Pulmonary artery endothelial cell (primary cell): ENCODE measurements at places on chromosomes 7 and 10. TPM values are rescaled to one million over a fixed set of nuclear protein-coding genes. Genes with fewer than 3 reads are reported as not detected.

DNA sequence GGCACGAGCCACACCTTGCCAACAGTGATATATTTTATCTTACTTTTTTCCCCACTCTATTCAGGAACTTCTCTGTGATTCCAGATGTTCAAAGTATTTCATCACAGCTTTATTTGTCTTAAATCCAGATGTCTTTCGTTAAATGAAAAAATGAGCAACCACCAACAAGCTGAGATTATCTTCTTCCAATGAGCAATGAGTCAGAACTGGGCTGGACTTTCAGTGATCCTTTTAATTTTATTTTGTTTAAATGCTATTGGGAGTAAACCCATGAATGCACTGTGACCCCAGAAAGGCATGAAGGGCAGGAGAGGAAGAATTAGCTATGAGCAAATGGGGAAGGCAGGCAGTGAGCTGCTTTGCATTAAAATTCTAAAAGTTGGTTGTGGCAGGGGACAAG, 77.6 kb upstream of the IMMP2L start:
- no peak for DNase-seq

DNA sequence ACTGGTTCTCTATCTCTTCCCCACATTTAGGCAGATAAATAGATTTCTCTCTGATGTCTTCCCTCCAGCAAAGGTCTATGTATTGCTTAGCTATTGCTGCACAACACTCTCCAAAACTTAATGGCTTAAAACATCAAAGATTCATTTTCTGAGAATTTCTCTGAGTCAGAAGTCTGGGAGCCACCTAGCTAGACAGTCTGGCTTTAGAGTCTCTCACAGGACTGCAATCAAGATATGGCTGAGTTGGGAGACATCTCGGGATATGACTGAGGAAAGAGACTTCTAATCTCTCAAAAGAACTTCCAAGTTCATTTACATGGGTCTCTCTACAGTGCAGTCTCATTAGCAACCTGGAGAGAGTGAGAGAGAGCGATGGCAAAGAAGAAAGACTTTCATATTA, 553.6 kb upstream of the GHITM start:
- DNase-seq = no peak

- no peak for DNase-seq
Measured at GRCh38 chr7:64744680-64745079, 49.5 kb upstream of the ZNF138 start.

DNA sequence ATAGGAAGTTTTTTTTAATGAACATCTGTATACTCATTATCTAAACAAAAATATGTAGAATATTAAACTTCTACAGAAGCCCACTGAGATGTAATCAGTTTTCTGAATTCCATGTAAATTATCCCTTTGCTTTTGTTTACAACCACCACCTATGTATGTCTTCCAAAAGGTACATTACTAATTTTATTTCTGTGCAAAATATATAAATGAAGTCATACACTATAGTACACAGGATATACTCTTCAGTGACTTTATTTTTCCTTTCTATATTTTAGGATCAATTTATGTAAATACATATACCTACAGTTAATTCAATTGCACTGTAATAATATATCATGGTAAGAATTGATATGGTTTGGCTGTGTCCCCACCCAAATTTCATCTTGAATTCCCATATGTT, 1236.9 kb downstream of the DNAJB9 start:
- DNase-seq = no peak

The GFRA1 gene
- total RNA-seq = 0.07 and 2.1 TPM in 2 replicates

DNA sequence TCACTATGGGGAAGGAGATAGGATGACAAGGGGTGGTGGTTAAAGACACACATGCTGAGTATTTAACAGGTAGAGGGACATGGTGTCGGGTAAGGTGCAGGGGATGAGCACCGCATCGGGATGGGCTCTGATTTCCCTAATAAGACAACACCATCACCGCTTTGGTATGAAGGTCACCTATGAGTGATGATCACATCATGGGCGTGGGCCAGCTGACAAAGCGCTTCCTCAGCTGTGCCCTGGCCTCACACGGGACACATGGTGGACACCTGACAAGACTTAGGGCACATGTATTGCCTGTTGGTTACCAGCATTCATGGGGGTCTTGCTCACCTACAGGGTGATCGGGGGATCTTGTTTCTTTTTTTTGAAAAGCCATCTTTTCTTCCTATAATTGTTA, 12.8 kb downstream of the C7orf57 start:
- no peak for DNase-seq

The CLDN3 gene
- total RNA-seq = 0.07 TPM in 1 of 2 replicates, not detected in the other

GRCh38 chr10:11208908-11209829, 191.5 kb downstream of the CELF2 start:
- no peak for DNase-seq

- DNase-seq = no peak
Measured at GRCh38 chr7:22094413-22095342, 149.0 kb upstream of the CDCA7L start.

DNA sequence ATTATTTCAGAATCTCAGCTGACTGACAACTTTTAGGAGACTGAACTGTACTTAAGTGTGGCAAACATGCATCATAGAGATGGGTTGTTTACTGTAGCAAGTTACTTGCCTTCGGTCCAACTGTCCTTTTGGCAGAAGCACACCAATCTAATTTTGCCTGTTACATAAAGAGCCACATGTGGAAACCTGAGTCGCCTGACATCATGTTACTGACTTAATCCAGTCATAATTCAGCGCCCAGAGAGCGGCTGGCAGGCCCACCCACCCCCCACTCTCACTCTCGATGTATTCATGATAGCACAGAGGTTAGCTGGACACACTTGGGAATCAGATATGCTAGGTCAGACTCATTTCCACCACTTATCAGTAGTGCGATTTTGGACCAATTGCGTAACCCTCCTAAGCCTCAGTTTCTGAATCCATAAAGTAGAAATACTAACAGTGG, 57.3 kb upstream of the CAPZA2 start:
- DNase-seq = no peak

DNA sequence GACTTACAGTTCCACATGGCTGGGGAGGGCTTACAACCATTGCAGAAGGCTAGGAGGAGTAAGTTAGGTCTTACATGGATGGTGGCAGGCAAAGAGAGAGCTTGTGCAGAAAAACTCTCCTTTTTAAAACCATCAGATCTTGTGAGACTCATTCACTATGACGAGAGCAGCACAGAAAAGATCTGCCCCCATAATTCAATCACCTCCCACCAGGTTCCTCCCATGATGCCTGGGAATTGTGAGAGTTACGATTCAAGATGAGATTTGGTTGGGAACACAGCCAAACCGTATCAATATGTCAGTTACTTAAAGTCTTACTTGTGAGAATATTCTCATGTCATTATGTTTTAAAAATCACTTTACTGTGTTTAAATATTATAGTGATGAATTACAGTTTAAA, 481.9 kb downstream of the ARL4A start:
- no peak for DNase-seq

DNA sequence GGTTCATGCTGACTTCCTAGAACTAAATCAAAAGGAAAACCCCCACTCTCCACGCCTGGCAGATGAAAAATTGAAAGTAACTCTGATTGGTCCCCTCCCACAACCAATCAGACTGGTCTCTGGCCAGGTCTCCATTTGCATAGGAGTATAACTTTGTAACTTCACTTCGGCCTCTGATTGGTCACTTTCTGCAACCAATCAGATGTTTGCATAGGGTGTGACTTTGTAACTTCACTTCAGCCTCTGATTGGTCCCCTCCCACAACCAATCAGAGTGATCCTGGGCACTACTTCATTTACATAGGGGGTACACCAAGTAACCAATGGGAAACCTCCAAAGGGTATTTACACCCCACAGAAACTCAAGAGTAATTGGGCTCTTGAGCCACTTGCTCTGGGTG, 306.6 kb upstream of the PFKP start:
- DNase-seq = no peak

DNA sequence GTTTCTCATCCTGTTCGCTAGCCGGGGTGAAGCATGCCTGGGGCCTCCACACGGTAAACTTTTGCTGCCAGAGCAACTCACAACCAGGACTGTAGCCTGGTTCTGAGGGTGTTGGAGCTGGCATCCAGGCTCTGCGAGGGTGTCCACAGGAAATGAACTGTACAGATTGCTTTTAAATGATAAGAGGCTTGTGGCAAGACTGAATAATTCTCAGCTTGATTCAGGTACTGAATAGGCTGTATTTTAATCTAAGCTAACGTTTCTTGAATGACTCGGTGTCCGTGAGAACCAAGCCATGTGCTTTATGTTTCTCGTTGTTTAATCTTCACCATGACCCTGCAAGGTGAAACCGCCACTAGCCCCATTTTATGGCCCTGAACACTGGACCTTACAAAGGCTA, 49.3 kb downstream of the EEPD1 start:
- DNase-seq = no peak

- no peak for DNase-seq
Measured at GRCh38 chr10:23474626-23475025, 35.8 kb downstream of the OTUD1 start.

The EPHB6 gene
- total RNA-seq = 0.28 and 0.79 TPM in 2 replicates

GRCh38 chr10:97684866-97685394, 2.1 kb downstream of the AVPI1 start:
- no peak for DNase-seq

GRCh38 chr7:108232076-108232475, 101.9 kb upstream of the LAMB4 start:
- DNase-seq = no peak

The AOAH gene
- not detected in 2 replicates for total RNA-seq

The OR6V1 gene
- total RNA-seq = not detected in 2 replicates

The SH2D4B gene
- total RNA-seq = under 0.01 TPM in 1 of 2 replicates, not detected in the other

- DNase-seq = peak; percentile 1
Measured at GRCh38 chr7:119664601-119665000, 608.4 kb upstream of the KCND2 start.

DNA sequence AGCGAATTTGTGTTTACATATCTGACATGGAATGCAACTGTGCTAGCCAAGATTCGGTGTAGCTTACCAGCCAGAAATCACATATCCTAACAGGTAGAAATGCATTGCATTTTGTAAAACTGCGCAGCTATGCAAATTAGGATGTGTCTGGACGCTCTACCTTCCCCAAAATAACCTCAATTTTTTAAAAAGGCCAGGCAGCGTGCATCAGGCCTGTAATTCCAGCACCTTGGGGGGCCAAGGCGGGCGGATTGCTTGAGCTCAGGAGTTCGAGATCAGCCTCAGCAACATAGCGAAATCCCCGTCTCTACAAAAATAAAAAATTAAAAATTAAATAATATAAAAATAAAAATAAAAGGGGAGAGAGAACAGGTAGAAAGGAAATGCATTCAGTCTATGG, 305.0 kb downstream of the TYW1 start:
- no peak for DNase-seq

The EBLN1 gene
- not detected in 2 replicates for total RNA-seq

DNA sequence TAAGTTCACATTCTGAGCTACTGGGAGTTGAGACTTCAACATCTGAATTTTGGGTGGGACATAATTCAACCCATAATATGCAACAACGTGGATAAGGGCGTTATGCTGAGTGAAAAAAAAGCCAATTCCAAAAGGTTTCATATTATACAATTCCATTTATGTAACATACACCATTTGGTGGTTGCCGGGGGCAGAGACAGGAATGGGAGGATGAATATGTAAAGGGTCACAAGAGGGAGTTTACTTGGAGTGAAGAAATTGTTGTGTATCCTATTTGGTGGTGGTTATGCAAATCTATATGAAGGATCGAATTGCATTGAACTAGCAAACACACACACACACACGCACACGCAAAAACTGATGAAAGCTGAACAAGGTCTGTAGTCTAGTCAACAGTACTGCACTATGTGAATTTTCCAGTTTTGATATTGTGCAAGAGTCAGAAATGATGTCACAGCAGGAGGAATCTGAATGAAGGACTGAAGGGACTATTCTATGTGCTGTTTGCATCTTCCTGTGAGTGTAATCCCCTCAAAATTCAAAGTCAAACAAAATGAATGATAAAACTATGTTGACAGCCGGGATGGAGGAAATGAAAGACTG, 249.2 kb upstream of the HABP2 start:
- no peak for DNase-seq

GRCh38 chr10:13707156-13707881, 120.6 kb downstream of the PRPF18 start:
- peak; percentile 69 for DNase-seq

DNA sequence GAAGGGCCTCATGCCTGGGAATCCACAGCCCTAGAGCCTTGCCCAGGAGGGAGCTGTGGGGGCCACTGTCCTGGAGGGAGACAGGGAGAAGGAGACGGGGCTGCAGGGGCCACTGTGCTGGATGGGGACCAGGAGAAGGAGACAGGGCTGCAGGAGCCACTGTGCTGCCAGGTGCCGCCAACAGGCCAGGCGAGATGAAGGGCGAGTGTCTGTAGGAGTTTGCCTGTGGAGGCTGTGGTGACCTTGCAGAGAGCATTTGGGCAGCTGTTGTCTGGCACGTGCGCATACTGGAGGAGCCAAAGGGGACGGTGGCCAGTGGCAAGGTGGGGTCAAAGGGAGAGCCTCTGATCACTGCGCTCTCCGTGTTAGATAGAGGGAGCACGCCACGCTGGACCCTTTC, 79.2 kb downstream of the NKX6-2 start:
- DNase-seq = no peak
